NCI-H510A (cell line): ENCODE measurements at places on chromosomes 7 and 10.

DNA sequence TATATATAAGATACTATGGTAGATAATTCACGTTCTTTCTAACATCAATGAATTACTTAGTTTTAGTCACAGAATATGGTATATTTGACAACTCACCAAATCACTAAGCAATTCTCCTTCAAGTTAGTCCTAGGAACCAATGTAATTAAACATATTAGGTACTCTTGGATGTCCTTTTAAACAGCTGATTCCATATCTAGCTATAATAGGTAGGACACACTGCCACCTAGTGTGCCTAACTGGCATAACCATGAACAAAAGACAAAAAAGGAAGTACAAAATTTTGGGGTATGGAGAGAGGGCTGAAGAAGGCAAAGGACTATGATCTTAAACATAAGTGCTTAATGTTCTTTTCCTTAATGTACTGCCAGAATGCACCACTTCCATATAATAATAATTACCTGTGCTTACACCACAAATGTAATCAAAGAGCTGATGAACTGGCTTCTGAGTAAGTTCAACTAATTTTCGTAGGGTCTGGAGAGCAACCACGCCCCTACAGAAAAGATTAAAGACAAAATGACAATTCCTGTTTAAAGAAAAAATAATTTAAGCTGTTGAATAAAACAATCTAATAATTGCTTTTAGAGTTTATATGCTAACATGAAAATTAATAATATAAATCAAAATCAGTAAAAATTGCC is 28.7 kb downstream of the PNPLA8 start:
- no peak for DNase-seq

DNA sequence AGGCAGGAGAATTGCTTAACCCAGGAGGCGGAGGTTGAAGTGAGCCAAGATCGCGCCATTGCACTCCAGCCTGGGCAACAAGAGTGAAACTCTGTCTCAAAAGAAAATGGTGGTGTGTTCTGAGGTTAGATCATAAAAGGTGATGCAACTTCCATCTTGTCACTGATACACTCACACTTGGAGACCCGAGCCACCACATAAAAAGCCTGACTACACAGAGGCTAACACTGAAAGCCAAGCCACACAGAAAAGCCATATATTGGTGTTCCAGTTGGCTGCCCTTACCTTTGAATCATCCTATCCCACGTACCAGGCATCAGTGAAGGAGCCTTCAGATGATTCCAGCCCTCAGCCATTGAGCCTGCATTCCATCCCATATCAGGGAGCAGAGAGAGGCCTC is 4.0 kb downstream of the MORN4 start:
- no peak for DNase-seq

- no peak for DNase-seq
These were observed 58.6 kb upstream of the EBF3 start for GRCh38 chr10:130022511-130023299.

GRCh38 chr10:107708981-107709380 is 544.5 kb upstream of the SORCS1 start:
- no peak for DNase-seq

GRCh38 chr10:97371696-97372095 is 29.4 kb downstream of the RRP12 start:
- no peak for DNase-seq

DNA sequence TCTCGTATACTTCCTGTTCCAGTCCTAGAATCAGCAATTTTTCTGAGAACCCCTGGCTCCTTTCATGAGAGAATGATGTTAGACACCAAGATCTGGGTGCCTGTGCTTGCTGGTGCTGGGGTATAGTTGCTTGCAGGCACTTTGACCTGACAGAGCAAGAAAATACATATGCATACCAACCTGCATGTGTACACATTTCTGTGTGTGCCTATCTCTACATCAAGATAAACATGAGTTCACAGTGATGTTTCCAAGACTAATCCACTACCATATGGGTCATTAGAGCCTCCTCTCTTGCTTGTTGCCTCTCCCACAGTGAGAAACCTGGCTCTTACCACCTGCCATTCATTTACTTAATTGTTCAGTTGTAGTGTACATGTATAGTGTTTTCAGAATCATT is 229.1 kb upstream of the IGFBP3 start:
- no peak for DNase-seq

GRCh38 chr7:39702133-39702532 is 78.8 kb downstream of the RALA start:
- no peak for DNase-seq

DNA sequence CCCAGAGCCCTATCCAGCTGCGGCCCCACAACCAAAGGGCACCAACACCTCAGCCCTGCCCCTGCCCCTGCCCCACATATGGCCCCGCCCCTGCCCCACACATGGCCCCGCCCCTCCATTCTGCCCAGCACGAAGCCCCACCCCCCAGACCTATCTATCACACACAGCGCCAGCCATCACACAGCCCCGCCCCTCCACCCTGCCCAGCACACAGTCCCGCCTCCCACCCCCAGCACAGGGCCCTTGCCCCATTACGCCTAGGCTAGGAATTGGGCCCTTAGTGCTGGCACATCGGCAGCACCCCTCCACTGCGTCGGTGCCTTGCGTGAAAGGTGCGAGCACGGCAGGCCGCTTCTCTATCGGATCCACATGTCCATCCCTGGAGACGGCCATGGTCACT is 126.8 kb downstream of the MAD1L1 start:
- DNase-seq = peak; percentile 42

- no peak for DNase-seq
These were observed 59.1 kb downstream of the ARID5B start for GRCh38 chr10:61960396-61961120.

- no peak for DNase-seq
These were observed 13.1 kb upstream of the SHH start for GRCh38 chr7:155825336-155825735.

DNA sequence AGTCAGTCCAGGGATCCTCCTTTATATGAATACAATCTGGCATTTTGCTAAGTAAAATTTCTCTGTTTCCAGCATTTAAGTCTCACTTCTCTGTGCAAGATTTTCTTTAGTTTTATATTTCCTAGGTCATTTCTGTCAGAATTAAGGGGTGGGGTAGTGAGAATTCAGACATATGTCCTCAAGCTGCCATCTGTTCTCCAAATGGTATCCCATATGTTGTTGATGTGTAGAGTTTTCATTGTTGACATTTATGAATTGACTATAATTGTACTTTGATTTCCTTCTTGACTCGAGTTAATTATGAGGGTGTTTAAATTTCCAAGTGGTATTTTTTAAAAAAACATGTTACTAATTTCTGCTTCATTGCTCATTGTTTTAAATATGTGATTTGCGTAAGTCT is 148.8 kb downstream of the NPSR1 start:
- no peak for DNase-seq

GRCh38 chr10:30747633-30748032 is 118.1 kb upstream of the LYZL2 start:
- no peak for DNase-seq

DNA sequence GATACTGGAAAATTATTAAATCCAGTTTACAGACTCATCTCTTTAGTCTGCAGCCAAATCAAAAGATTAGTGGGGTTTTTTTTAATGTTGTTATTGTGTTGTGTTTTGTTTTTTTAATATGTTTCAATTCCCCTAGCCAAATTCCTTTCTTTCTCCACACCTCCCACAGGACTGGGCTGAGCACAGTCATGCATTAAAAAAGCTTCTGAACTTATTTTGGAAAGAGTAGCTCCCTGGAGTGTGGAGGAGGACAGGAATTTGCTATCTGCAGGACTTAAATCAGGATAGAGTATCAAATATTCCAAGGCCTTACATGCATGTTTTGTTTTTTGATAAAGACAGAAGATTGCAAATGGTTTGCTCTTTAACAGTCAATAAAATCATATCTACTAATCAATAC is 90.7 kb downstream of the GNAI1 start:
- no peak for DNase-seq

DNA sequence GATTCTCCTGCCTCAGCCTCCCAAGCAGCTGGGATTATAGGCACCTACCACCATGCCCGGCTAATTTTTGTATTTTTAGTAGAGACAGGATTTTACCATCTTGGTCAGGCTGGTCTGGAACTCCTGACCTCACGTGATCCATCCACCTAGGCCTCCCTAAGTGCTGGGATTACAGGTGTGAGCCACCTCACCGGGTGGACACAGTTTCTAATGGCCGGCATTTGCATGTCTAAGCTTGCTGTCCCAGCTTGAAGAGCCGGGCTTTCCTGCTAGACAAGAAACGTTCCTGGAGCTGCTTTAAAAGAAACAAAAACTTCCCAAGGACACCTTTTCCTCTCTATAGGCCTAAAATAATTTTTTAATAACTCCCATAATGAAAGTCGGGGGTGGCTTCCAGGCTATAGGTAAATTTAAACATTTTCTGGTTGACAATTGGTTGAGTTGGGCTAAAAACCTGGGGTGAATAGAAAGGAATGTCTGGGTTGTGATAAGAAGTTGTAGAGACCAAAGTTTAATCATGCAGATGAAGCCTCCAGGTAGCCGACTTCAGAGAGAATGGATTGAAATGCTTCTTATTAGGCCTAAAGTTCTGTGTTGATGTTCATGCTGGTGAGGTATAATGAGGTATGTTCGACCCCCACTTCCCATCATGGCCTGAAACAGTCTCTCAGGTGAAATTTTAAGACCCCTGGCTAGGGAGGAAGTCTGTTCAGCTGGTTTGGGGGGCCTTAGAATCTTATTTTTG is 8.8 kb downstream of the ACADSB start:
- no peak for DNase-seq

DNA sequence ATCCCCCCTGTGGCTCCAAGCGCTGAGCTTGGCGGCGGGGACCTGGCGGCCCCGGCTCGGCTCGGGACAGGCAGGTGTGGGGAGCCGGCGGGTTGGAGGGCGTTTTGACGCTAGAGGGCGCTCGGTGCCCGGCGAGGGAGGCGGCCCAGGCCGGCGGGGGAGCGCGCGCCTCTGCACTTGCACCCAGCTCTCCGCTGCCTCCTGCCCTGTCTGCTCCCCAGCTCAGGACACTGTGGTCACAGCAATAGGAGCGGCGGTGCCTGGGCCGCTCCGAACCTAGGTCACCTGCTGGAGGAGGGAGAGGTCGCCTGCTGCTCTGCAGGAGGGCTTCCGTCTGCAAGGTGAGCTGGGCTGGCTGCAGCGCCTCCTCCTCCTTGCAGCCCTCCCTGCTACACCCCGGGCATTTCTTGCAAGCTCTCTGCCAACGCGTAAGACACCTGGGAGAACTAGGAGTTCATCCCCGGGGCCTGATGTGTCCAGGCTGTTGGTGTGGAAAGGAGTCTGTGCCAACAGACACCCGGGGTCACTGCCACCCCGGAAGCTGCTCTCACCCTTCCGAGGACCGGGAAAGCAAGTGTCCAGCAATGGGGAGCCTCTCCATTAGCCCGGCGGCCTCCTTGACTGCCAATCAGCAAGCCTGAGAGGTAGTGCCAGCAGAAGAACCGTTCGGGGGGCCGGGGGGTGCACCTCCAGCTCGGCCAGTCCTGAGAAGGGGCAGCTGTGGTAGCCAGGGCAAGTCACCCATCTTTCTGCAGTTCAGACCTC is 620.4 kb downstream of the GALNT17 start:
- no peak for DNase-seq

GRCh38 chr10:112221545-112221944 is 38.0 kb upstream of the GPAM start:
- no peak for DNase-seq

DNA sequence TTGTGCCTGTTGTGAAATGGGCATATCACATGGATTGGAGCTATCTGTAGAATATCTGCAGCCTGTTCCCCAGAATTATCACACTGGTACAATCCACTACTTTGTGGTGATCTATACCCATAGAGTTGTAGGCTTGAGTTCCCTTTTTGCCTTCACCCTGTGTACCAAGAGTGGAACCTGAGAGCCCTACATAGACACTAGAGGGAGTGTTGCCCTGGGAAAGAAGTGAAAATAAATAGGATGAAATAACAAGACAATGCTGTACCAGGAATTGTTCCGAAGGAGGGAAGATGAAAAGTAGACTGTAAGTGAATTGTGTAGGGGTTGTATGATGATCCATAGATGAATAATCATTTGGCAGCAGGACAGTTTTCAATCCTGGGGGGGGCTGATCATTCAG is 9.0 kb downstream of the SORCS3 start:
- DNase-seq = no peak

DNA sequence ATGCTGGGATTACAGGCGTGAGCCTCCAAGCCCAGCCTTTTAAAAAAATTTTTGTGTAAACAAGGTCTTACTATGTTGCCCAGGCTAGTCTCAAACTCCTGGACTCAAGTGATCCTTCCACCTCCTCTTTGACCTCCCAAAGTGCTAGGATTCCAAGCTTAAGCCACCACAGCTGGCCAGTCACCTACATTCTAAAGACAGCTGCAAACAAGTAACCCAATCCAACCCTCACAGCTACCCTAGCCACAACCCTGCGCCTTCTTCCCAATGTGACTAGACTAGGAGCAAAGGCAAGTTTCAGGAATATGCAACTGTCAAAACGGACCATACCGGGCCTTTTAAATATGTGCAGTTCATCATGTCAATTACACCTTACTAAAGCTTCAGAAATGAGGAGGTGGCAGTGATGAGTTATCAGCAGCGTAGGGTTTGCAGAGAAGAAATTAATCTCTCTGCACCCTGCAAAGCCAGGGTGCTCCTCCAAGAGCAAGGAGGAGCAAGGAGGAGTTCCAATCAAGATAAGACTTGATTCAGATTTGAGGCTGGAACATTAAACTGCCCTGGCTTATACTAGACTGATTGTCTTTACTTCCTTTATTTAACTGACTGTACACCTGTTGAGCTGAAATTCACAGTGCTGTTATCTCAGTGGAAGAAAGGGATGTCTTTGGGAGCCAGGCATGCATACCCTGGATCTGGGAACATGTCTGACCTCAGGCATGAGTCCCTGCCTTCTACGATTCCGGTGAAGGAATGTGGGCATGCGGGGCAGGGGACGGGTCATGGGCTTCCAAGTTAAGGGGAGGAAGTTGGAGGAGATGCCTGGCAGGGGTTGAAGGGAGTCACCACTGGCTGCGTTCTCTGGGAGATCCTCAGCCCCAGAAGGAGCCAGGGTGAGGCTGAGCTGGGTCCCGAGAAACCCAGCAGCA is 15.5 kb upstream of the TMEM120A start:
- DNase-seq = no peak

- no peak for DNase-seq
These were observed 41.8 kb downstream of the FGFR2 start for GRCh38 chr10:121556455-121556854.

DNA sequence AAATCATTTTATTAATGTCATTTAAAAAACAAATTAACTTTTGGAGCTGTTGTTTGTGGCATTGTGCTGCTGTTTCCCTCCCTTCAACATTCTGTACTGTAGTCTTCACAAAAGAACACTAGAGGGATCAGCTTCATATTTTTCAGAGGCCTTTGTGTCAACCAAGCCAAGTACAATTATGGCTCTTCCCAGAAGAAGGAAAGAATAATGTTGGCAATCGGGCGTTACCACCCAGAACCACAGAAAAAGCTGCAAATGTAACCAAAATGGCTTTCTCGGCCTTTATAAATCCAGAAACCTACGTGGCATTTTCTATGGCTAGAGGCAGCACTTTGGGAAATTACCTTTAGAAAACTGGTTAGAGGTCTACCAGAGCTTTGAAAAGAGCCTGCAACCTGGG is 98.8 kb upstream of the COL1A2 start:
- DNase-seq = no peak

DNA sequence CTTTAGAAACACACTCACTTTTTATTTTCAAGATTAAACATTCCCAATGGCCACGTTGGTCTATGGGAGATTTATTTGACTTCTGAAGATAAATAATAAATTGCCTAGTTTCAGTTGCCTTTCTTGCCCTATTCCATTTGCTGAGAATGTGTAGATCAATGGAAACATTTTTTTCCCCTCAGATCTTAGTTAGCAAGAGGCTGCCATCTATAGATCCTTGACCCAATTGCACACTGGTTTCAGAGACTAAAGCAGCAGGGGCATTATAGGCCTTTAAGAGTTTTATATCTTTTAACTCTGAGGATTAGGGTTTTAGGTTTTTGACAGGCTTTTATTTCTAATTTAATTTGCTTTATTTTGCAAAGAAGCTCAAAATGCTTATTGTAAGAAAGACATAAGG is 163.2 kb upstream of the GPR26 start:
- DNase-seq = no peak
